Posterior vena cava (tissue), 2 donors: ENCODE measurements at places on chromosomes 16 and 17.
A peak's percentile ranks its signal among the peaks of the same experiment; 100 is the strongest.

DNA sequence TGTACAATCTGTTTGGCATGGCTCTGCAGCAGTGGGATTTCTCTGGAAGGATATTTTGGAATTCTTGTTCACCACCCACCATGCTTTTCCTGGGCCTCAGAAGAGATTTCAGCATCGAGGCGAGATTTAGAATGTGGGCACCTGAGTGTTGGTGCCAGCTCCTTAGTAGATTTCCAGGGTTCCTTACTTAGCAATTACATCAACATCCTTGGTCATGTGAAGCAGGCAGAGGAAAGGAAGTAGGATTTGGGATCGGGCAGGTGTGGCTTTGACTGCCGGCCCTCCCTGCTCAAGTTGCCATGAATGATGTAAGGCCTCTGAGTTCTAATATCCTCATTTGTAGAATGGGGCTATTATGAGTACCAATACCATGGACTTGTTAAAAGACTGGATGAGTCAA lies 13.1 kb upstream of the RBFOX1 start:
- DNase-seq: no peak

- DNase-seq: peak; percentile 94
Measured at GRCh38 chr16:89922884-89923639, at the start of gene TUBB3. TSS of gene TUBB3 (plus strand) at chr16:89923342. CDS start at chr16:89923402, 60 bp downstream.

DNA sequence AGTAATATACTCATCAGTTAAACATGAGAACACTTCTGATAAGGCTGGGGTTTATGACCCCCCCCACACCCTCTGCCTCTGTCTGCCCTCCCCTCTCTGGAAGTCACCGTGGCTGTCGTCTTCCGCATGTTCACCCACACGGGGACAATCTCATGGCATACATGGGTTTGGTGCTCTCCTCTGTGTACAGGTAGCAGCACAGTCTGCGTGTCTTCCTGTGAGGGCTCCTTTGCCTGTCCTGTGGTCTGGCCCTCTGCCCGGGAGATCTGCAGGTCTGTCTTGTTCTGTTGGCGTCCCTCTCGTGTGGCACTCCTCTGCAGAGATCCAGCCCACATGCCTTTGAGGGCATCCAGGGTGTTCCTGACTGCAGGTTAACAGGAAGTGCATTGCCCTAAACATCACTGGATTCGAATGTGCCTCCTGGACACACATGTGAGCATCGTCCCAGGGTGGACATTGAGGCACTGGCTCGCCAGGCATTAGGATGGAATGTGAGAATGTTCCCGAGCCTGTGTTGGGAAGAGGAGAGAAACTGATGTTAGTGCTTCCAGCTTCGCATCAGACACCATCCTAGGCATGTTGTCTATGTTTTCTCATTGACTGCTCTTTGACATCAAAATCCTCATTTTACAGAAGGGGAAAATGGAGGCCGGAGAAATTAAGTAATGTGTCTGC lies 54.5 kb downstream of the NKD1 start:
- no peak for DNase-seq

DNA sequence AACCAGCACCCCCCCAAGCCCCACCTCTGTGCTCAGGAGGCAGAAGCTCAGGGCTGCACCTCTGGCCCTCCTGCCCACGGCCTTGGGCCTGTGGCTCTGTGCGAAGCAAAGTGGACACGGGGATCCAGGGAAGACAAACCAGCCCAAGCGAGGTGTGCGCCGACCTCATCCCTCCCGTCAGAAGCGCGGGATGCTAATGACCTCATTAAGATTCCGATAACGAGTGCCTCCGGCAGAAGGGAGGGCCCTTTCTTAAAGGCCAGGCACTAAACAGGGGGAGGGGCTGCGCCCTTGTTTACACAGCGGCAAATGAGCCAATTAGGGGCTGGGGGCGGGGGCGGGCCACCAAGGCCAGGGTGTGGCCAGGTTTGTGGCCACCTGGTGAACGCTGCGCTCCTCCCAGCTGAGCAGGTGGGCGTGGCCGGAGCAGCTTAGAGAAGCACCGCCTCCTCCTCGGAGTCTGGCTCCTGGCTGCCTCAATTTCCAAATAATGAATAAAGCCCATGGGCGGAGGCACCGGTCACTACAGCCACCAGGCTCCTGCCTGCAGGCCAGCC lies 3.2 kb downstream of the CBX4 start:
- no peak for DNase-seq

DNA sequence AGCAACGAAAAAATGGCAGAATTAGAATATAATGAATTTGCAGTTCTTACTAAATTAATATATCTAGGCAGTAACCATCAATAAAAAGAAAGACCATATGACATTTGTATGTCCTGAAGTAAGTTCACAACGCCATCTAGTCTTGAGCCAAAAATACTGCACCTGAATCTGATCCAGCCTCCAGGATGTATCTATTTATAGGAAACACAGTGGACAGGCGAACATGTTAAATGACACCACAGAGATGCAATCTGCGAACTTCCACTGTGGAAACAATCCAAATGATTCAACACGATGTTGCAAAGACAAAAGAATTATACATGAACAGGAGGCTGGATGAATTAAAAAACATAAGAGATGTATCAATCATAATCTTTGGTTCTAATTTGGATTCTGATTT lies 197.6 kb downstream of the CDH13 start:
- DNase-seq: no peak

DNA sequence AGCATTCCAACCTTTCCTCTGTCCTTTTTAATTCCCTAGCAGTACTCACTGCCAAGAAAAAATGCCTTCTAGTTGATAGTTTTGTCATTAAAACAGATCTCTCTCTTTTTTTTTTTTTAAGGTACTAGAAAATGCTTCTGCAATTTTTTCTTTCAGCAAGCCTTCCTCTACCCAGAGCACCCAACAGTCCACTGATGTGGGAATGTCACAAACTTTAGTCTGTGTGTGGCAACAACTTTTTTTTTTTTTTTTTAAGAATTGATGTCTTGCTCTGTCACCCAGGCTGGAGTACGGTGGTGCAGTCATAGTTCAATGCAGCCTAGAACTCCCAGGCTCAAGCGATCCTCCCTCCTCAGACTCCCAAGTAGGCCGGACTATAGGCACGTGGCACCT lies 34.7 kb downstream of the CDRT15 start:
- no peak for DNase-seq

DNA sequence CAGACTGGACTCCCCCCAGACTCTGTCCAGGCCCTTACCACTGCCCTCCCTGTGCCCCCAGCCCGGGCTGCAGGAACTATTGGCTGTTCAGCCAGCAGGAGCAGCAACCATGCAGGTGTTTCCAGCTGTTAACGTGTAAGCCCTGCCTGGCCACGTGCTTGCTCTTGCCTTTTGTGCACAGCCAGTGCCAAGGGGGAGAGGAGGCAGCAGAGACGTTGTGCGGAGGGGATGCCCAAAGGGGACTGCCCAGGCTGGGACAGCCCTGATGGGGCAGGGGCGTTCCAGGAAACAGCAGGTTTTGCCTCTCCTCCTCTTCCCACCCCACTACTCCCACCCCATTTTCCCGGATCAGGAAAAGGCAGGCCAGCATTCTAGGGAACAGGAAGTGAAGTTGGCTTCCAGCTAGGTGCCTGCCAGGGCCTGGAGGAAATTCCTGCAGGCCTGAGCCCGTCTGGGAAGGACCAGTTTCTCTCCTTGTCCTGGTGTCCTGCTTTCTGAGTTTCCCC lies 16.7 kb upstream of the LASP1NB start:
- DNase-seq: no peak

DNA sequence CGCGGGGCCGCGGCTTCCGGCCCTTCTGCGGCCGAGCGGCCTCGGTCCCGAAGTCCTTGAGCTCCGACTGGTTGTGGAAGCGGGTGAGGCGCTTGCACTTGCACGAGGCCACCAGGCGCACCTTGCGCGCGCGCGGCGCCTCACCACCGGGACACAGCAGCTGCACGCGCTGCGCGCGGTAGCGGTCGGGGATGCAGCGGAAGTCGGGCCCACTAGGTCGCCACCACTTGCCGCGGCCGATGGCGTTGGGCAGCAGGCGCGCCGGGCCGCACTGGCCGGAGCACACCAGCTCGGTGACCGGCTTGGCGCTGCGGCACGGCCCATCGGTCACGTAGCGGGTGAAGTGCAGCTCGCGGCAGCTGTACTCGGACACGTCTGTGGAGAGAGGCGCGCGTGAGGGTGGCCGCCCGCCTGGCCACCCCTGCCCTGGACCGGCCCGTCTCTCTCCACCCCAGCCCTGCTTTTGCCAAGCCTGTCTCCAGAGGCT lies 3.2 kb downstream of the SOST start:
- DNase-seq: peak; percentile 81

GRCh38 chr17:55433629-55434422 lies 12.2 kb upstream of the MMD start:
- DNase-seq: no peak

DNA sequence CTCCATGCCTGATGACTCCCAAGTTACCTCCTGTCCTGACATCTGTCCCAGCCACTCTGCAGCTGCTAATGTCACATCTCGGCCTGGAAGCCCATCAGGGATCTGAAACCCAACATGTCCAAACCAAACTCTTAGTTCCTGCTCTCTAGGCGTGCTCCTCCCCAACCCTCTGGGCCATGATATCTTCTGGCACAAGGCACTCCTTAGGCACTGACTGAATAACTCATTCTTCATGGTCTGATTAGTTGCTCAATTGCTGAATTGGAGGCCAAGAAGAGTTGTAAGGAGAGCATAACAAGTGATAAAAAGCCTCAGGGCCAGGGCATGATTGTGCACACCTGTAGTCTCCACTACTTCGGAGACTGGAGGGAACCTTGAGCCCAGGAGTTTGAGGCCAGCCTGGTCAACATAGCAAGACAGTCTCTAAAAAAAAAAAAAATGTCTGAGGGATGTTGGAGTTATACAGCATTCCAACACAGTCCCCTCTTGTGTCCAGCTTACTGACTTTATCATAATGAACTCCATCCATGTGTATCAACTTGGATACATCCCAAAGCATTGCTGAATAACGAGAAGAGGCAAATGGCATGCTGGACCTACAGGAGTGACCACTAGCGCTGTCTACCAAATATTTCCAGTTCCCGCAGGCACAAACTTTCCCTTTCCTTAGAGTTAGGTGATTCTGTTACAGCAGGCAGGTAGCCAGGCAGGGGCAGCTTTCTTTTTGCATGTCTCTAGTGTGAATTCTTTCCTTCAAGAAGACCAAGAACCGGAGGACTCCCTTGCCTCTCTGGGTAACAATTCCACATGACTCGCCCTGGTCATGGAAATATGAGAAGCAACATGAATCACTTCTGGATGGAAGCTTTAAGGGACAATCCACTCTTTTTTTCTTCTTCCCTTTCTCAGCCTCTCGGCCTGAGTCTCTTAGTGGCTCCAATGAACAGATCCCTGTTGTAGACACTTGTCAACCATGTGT lies 18.1 kb upstream of the SHCBP1 start:
- DNase-seq: no peak

DNA sequence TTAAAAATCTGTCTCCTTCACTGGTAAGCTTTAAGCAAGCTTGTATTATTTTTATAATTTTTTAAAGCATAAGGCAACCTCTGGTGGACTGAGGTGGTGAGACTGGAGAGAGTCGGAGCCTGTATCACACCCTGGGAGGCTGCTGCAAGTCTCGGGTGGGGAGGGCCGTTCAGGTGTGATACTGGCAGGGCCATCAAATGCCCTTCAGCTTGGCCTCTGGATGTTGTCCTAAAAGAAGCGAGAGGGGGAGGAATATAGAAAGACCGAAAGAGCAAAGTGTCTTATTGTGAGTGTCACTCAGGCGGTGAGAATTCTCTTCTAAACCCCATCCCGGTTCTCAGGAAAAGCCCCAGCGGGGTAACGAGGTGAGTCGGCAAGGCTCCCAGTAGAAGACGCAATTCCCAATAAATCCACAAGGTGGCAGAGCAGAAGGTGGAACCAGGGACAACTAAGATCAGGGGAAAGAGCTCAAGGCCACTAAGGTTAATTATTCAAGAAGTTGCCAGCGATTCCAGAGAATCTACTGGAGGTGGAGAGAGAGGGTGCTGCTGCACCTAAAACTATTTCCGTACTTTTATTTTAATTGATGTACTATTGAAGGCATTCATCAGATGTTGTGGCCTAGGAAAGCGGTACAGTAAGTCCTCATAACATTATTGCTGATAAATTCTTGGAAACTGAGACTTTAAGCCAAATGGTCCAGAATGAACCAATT lies 14.1 kb downstream of the C17orf67 start:
- DNase-seq: no peak

GRCh38 chr16:86374603-86375130 lies 135.7 kb upstream of the FOXF1 start:
- DNase-seq: no peak

DNA sequence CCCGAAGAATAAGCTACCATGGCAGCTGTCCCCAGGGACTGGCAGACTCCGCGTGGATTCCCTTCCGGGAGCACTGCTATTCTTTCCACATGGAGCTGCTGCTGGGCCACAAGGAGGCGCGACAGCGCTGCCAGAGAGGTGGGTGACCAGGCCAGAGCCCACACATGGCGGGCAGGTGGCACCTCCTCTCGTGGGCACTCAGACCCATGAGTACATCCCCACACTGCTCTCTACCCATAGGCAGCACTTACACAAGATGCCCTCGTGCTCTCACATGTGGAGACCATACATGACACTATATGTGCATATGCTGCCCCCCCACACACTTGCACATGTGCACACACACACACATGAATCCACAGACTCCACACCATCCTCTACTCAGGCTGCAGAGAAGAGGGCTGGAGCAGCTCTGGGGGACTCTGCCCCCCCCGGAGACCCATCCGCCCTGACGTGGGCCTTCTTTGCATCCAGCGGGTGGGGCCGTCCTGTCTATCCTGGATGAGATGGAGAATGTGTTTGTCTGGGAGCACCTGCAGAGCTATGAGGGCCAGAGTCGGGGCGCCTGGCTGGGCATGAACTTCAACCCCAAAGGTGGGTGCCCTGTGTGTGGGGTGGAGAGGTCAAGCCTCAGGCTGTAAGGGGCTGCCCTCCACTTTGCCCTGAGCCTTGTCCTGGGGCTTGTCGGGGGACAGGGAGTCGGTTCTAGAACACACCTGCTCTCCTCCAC lies 62.9 kb downstream of the MRC2 start:
- DNase-seq: no peak

DNA sequence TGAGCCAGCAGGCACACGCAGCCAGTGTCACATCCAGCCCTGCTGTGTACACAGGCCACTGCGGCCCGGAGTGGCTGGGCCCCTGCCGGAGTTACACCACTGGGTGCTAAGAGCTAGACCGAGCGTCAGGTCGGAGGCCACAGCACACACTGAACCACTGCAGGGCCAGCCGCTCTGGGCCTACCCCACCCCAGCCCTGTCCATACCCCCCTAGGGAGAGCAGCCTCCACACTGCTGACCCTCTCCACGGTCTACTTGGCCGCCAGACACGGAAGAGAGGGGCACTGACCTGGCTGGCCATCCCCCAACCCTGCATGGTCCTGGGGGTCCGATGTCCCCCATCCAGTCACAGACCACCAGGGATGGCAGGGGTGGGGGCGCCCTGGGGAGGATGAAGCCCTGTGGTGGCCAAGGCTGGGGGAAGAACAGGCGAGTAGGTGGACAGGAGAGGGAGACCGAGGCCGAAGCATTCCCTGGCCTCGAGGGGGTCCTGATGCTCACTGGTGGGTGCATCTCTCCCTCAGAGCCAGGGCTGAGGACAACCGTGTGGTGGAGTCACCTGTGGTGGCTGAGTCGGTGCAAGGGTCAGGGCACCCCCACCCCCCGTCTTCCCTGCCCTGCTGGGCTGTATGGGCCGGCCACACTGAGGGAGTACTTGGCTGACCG lies 34.9 kb upstream of the ZC3H18 start:
- DNase-seq: no peak

- no peak for DNase-seq
Measured at GRCh38 chr16:87744750-87745514, 20.9 kb downstream of the KLHDC4 start.

GRCh38 chr17:65666876-65667321 lies 105.5 kb upstream of the AXIN2 start:
- DNase-seq: no peak

- peak; percentile 64 for DNase-seq
Measured at GRCh38 chr16:15576960-15577958, 65.7 kb downstream of the MARF1 start.
